ENCODE measurements at places on chromosomes 3 and 15.

- no peak for DNase-seq
These were observed 194.1 kb upstream of the ARHGEF26 start for GRCh38 chr3:153927107-153927506.

- no peak for DNase-seq
These were observed 45.5 kb downstream of the NBEAL2 start for GRCh38 chr3:47024932-47025331.

- no peak for DNase-seq
These were observed 566 bp upstream of the MKRN3 start for GRCh38 chr15:23564821-23565394.

DNA sequence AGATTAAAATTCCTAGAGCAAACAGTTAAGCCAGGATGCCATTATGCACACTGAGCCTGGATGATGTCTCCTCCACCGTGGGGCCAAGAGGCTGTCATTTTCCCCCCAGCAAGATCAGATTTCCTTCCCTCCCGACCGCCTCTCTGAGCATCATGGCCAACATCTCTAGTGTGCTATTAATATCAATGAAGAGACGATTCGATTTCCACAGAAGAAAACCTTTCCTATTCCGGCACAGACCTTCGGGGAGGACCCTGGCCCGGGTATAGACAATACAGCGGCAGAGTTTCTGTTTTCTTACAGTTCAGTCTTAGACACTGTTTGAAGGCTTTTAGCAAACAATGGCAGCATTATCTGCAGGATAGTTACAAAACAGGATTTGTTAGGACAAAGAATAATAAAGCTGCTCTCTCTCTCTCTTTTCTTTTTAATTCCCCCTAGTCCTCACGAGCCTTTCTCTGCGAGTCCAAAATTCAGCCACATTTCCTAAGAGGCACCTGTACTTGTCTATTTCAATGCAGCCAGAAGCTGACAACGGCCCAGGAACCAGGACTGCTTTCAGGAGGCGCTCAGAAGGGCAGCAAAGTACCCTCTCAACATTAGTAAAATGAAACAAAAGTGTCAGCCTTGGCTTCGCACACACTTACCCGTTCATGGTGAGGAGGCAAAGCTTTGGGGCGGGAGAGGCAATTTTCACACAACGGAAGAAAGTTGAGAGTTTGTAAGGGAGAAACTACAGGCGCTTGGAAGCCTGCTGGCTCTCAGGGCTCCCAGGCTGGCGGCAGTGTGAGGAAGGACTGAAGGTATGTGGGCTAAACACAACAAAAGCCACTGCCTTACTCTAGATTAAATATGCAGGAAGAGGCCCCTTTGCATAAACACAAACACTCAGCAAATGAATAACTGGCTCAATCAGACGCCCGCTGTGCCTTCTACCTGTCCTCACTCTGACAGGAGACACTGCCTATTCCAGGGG, 278.0 kb downstream of the FOXP1 start:
- DNase-seq, result peak; percentile 15

DNA sequence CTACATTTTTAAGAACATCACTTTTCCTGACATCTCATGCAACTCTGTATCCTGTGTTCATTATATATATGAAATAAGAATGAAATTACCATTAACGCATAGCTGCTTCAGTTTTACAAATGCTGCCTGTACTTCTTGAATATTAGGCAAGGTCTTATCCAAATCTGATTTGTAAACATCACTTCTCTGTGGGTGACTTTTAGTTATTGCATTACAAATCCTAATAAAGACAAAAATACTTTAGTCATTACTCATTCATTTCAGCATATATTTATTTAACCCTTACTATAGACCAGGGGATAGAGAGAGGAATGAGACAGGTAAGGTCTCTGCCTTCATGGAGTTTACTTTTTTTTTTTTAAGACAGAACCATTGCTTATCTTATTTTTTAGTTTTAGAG, 36.8 kb downstream of the MTMR10 start:
- no peak for DNase-seq

DNA sequence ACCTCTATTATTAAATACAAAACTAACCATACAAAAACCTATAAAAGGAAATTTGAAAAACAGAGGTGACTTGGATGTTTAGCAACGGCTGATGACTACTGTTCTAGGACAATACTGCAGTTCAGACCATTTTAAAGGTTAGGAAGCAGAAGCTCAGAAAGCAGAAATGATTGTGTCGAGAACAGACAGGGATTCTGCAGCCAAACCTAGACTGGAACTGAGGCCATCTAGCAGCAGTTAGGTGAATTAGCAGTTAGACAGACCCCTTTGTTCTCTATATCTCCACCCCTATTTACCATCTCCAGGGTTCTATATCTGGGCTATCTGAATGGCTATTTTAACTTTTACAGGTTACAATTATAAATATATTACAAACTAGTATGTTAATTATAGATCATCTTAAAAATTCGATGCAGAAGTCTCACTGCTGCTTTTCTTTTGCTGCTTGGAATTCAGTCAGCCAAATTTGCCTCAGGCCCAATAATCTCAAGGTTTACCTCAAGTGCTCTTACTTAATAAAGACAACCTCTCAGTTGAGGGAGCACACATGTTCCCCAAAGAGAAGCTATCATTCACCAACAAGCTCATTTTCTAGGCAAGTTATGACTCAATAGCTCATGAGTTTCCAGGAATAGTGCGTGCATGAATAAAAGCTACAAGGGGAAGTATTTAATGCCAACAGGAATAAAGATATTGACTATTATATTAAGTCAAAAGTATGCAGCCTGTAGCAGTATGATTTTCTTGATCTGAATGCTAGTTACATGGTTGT, 9.3 kb upstream of the IL1RAP start:
- no peak for DNase-seq

DNA sequence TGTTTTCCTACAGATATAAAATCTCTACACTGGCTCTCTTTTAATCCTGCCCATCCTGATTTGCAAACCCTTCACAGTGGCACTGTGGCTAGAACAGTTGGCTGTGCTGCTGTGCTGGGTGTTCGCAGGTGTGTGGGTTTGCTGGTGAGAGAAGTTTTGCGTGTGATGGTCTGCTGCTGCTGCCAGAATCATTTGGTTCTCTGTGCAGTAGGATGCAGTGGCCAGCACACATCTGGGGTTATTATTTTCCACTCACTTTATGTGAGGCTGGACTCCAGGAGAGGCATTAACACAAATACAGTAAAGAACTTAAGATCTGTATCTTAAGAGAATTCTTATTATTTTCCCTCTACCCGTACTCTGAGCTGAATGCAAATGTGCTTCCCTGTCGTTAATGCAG, 16.0 kb upstream of the PSMD6 start:
- no peak for DNase-seq

- DNase-seq, result no peak
These were observed 969.4 kb downstream of the NTRK3 start for GRCh38 chr15:87287156-87287555.

- no peak for DNase-seq
These were observed 102.2 kb downstream of the CD47 start for GRCh38 chr3:107988460-107989175.

DNA sequence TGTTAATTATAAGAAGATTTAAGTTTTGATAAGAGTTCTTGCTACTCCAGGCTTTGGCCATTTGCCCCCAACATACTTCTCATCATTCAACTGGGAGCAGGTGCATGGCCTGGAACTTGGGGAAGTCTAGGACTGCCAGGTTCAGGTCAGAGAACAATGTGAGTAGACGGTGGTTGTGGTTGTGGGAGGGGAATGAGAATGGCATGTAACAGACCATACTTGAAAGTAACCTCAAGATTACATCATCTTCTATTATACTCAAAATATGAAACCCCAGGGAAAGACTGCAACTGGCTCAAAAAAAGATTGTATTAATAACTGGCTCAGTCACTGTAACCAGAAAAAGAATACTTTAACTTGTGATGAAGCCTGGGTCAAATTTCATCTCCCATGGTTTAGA, 364.9 kb upstream of the DPPA4 start:
- DNase-seq, result no peak

Measured in hypothalamus (tissue), 51 donors.